ENCODE measurements at places on chromosomes 4 and X.
A peak's percentile ranks its signal among the peaks of the same experiment; 100 is the strongest.

- no peak for DNase-seq
Measured at GRCh38 chr4:71494539-71494938, 155.7 kb downstream of the SLC4A4 start.

GRCh38 chr4:7831330-7831729 lies 108.3 kb downstream of the AFAP1 start:
- no peak for DNase-seq

GRCh38 chrX:21375708-21376009 lies 1.4 kb downstream of the CNKSR2 start:
- no peak for DNase-seq

DNA sequence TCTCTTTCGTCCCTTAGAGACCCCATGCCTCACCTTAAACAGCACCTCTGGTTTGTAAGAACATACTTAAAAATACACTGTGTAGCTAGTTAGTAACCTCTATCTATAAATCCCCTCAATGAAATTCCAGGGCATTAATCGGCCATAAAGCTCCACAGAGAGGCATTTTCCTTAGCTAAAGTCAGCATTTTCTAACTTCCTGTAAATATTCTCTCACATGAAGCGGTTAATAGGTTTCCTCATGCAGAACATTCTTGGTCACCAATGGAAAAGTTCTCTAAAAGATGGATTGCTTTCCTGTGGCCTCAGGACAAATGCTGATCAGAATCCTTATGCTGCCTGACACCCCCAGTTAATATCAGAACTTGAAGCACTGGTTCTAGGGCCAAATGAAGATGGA lies 248.6 kb upstream of the BOD1L1 start:
- no peak for DNase-seq

- no peak for DNase-seq
Measured at GRCh38 chrX:119984652-119985051, 41.1 kb upstream of the NKAP start.

DNA sequence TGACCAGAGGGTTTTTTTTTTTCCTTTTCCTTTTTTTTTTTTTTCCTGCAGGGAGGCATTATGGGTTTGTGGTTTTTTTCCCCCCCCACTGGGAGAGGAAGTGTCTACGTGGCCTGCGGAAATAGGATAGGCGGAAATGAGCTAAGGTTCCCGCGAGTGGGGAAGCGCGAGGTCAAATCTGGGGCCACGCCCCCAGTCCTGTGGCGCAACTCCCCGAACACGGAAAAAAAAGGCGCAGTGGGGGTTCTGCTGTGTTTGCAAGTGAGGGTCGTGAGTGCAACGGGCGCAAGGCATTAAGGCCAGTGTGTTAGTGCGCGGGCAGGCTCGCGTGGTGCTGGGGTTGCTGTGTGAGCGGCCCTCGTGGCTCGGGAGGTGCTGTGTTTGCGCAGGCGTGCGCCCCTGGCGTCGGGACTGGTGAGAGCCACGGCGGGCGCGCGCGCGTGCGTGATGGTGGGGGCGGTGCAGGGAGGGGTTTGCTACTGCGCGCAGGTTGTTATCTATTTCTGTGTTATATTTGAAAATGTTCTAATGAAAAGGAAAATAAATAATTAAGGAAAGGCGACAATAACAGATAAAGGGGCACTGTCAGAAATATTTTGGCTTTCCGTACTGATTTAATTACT lies 685 bp upstream of the MORF4L2 start:
- peak; percentile 79 for DNase-seq

GRCh38 chr4:101200561-101200960 lies 146.8 kb downstream of the PPP3CA start:
- DNase-seq = no peak

- DNase-seq = no peak
Measured at GRCh38 chr4:163591614-163592020, 97.1 kb downstream of the TMA16 start.

DNA sequence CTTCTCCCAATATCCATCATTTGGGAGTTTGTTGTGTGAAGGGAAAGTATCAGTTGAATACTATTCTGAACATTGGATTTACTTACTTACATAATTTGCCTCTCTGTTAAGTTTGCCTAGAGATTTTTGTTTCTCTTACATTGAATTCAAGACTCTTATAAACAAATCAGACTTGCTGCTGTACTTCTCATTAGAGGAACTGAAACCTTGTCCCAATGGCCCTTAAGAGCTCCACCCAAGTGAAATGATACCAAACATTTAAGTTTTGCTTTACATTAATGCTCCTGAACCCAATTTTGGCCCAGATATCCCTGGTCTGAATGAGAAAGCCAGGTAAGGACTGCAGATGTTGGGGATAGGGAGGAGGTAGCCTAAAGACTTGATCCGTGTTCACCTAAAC lies 32.0 kb downstream of the HAND2 start:
- DNase-seq = no peak

DNA sequence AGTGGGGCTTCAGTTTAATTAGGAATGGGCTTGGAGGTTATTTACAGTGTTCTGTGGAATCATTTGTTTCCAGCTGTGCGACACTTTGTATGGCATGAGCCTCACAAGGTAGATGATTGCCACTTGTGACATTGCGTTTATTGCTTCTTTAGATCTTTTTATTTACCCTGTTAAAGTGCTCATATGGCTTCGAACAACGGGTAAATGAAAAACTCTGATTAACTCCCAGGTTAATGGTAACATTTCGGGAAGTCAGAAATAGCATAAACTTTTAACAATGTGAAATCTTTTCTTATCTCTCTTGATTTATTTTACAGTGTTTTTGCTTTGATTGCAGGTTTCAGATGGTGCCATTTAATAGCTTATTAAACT lies 494.3 kb downstream of the IDS start:
- peak; percentile 51 for DNase-seq

- DNase-seq = no peak
Measured at GRCh38 chr4:164621886-164622521, 131.9 kb upstream of the SMIM31 start.

GRCh38 chrX:119398974-119399771 lies at the start of gene SLC25A43:
Gene SLC25A43 (plus strand): TSS chrX:119399336. CDS start chrX:119399404, 68 bp downstream.
- DNase-seq = no peak
